ENCODE measurements at places on chromosomes 3 and 15.

- DNase-seq = no peak
These were observed 18.8 kb downstream of the PODXL2 start for GRCh38 chr3:127647845-127648204.

GRCh38 chr15:90667073-90667754 is 49.9 kb upstream of the BLM start:
- DNase-seq = no peak

- DNase-seq = no peak
These were observed 47.6 kb downstream of the RAP2B start for GRCh38 chr3:153209596-153209995.

DNA sequence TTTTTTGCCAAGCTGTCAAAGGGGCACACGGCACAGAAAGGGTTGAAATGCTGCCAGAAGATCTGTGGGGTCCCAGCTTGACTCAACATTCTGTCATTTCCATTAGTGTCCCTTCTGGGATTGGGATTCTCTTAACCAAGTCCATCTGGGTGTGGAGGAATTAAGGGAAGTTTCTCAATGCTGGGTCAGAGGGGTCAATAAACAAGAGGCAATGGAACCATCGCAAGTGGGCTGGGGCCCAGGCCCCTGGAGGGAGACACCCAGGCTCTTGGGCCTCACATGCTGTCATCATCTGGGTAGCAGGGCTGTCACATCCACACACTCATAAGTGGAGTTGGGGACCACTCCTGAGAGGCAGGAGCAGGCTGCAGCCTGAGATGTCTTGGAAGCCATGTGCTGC is 8.1 kb upstream of the APOD start:
- no peak for DNase-seq

GRCh38 chr3:99246010-99246654 is 344.6 kb upstream of the DCBLD2 start:
- DNase-seq = no peak

DNA sequence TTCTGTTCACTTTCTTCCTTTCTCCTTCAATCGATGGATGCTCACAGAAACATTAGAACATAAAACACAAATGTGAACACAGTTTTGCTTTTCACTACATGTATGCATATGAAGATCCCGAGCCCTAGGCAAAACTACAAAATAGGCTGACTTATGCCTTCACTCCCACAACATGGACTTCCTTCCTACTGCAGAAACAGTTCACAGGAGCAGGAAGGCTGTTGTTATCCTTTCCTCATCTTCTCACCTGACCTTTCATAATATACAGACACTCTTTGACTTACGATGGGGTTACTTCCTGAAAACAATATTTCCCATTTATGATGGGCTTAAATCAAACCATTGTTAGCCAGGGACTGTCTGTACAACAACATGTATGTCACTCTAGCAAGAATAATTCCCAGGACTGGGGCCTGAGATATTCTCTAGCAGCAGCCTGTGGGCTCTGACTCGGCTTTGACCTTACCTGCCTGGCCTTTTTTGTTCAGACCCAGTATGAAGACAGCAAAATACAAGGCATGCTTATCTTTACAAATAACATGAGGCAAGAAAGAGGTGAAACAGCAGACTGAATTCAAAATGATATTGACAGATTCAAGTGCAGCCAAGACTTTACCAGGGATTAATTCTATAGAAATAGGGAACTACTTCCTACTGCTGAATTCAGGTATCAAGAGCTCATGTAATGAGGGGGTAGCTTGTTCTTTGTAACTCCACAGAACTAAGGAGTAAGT is 51.8 kb upstream of the PLXND1 start:
- DNase-seq = no peak

- DNase-seq = no peak
These were observed 337.2 kb upstream of the ROBO2 start for GRCh38 chr3:76702676-76703075.

DNA sequence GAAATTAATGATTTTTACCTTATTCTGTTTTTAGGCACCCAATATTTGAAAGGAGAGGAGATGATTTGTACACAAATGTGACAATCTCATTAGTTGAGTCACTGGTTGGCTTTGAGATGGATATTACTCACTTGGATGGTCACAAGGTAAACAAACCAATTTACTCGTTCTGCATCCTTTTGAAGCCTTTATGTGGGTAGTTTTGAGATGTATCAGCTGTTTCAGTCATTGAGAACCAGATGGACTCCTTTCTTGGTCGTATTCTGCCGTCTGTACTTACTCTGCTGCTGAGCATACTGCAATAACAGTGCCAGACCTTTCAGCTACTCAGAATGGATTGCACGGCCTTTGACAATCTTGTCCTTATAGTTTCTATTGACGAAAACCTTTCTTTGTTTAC is 13.3 kb downstream of the DNAJB11 start:
- DNase-seq = no peak

GRCh38 chr3:54967731-54968161 is 39.9 kb upstream of the LRTM1 start:
- no peak for DNase-seq

GRCh38 chr3:31760654-31761053 is 220.4 kb downstream of the OSBPL10 start:
- no peak for DNase-seq
